Urothelium cell line (cell line): ENCODE measurements at places on chromosomes 2 and 18.

DNA sequence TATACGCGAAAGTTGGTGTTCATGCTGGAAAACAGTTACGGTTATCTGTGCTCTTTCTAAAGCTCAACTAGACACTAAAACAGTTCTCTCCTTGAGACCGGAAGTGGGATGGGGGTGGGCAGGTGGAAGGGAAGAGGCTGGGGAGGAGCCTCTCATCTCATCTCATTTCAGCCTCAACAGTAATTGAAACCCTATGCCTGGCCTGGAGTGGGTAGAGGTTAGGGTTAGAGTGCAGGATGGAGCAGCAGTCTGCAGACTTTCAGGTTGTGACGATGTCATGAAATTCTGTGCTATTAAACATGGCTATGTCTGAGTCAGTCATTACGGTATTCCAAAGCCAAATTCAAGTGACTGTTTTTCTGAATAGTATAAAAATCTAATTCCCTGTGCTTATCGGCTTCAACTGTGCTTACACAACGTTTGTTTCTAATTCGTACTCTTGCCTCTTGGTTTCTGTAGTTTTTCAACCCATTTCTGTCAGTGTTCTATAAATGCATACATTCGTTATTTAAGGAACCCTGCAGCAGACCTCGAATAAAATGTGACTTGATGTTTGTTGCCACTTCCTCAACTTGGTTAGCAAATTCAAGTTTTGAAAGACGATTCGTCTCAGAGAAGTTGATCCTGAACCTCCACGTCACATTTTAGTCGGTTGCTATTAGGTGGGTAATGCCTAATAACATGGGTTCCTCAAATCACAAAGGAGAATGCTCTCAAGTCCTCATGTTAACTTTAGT lies 75.8 kb upstream of the TCF7L1 start:
- no peak for DNase-seq

DNA sequence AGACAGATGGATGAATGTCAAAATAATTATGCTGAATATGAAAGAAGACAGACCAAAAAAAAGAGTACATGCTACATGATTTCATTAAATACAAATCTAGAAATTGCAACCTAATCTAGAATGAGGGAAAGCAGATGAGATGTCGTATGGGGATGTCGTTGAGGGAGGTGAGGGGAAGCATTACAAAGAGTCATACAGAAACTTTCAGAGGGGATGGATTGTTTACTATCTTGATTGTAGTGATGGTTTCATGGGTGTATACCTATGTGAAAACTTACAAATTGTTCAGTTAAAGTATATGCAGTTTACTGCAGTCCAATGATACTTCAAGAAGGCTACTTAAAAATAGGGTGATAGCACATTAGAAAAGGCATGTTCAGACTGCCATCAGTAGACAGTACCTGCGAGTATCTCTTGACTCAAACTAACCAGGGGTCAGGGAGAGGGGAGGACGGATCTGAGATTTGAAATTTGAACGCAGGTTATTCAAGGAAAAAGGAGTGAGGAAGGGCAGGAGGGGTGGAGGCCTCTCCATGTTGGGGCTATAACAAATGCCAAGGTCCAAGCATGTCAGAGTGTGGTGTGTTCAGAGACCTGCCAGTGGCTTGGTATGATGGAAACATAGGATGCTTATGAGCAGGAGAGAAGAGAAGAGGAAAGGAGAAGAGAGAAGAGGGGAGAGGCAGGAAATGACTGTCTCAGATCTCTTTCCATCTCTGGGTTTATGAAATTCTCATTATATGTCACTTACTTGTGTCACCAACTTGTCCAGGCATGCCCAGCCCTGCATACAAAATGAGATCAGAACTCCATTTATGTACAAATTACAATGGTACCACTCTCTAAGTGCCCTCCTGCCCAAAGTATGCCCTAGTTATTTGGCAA lies 257.3 kb upstream of the CXCR4 start:
- DNase-seq = no peak

DNA sequence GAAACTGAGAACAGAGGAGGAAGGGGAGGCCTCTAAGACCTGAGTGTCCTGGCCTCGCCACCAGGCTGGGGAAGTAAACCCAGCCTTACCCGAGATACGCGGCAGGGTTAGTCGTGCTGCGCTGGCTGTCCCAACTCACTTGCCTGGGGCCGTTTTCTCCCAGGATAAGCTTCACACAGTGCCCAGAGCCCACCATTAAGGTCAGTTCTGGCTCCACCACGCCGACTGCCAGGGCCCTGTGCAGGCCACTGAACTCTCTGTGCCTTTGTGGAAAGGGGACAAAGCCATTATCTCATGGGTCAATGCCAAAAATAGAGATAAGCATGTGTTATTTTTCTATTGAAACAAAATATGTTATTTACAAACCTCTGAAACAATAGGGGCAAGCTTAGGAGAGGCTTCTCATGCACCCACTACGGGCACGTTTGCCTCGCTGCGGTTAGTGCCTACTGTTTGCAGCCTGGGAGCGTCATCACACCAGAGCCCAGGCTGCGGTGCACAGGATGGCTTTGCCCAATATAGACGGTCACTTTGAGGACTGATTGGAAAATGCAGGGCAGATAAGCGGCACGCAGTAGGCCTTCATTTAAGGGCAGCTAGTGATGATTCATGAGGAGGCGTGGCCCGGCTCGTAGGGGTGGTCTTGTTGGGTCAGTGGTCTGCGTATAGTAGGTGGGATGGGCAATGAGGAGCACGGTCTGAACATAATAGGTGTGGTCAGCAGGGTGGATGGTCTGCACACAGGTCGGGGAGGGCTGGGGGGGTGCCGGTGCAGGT lies 242.1 kb downstream of the GLI2 start:
- DNase-seq = no peak

- no peak for DNase-seq
Observed at GRCh38 chr18:13613591-13614501, 112.5 kb downstream of the FAM210A start.
